Muscle of back (tissue), 13 donors: ENCODE measurements at places on chromosomes 7 and 10.
A peak's percentile ranks its signal among the peaks of the same experiment; 100 is the strongest.

DNA sequence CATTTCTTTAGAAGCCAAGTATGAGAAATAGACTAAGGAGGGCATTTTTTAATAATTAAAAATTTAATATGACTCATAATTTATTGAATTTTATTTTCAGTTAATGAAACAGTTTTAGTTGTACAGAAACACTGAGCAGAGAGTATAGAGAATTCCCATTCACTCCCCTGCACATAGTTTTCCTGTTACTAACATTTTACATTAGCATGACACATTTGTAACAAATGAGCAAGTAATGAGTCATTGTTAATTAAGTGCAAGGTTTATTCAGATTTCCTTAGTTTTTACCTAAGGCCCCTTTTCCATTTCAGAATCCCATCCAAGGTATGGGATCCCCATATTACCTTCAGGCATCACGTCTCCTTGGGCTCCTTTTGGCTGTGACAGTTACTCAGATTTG, 271.5 kb upstream of the FZD8 start:
- no peak for DNase-seq

GRCh38 chr10:126278851-126279250, 109.4 kb downstream of the ADAM12 start:
- no peak for DNase-seq

DNA sequence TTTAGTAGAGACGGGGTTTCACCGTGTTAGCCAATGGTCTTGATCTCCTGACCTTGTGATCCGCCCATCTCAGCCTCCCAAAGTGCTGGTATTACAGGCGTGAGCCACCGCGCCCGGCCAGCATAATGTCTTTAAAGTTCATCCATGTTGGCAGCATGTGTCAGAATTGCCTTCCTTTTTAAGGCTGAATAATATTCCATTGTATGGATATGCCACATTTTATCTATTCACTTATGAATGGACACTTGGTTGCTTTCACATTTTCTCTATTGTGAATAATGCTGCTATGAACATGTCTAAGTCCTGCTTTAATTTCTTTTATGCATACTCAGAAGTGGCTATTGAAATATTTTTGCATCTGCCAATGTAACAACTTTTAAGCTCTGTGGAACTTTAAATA, 754.0 kb upstream of the GALNT17 start:
- no peak for DNase-seq

- no peak for DNase-seq
Measured at GRCh38 chr7:45469103-45469502, 105.1 kb upstream of the ADCY1 start.

- DNase-seq = no peak
Measured at GRCh38 chr10:108775911-108776475, 1147.3 kb downstream of the XPNPEP1 start.

- DNase-seq = peak; percentile 66
Measured at GRCh38 chr10:71645185-71645584, 74.4 kb downstream of the C10orf105 start.

DNA sequence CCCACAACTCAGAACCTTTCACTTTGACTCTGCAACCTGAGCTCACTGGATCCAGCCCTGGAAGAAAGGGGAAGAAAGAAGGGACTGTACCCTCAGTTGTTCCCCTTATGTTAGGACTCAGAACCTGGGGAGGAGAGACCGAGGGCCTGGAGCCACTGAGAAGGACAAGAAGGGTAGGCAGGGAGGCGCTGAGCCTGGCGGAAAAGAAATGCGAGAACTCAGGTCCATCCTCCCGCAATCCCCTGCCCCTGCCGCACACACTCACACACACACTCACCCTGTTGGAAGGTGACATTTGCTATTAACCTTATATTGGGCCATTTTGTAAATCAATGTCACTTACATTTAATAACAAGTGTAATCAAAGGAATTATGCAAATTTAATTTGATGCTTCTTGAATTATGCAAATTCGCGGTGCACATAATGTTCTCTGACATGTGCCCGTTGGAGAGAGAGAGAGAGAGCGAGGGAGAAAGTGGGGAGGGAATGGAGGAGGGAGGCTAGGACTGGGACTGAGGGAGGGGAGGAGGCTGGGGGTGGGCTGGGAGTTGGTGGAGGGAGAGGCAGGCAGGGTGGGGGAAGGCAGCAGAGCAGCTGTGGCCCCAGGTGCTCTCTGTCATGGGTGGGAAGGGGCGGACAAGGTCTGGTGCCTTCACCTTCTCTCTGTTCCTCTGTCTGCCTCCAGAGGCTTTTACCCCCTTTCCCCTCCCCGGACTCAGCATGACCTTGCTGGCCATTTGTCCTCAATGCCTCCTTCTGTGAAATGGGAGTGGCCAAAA, 99.6 kb upstream of the PAX2 start:
- no peak for DNase-seq

DNA sequence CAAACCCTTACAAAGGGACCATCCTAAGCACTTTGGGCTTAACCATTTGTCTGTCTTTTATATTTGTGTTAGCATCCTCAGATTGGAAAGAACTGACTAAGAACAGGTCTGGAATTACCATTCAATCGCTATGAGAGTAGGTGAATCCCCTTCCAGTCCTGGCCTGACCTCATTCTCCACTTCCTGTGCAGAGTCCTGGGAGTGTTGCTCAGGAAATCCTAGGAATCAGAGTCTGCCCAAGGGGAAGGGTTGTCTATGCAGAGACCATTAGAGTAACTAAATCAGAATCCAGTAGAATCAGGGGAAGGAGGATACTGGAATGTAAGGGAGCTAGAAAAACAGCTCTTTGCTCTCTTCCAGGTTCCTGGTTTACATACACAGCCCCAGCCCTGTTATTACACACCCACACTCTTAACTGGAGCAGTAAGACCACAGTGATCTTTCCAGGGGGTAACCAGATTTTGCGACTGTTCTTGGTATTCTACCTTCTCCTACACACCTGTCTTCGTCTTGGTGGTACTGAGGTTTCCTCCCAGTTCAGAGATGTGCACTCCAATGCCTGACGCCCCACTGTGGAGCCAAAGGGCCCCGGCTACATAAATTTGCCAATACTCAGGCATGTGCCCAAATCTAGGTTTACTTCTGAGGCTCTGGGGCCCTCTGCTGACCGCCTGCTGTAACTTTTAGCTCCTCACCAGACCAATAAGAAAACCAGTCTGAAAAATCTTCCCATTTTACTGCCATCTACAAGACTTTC, 103.7 kb downstream of the RNF216 start:
- no peak for DNase-seq

DNA sequence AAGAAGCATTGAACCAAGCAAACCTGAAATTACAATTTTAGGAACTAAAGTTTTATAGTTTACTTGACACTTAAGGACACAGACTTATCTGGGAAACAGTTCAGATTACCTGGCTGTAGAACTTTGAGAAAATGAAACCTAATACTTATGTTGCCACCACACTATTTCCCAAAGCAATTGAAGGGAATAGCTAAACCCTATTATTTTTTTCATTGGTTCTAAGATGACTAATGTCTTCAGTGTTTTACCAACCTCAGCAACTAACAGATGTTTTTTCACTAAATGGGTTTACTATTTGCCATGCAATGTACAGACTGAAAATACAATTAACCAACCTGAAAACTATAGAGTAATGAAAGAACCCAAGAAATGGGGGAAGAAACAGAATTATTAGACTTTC, 689.6 kb downstream of the SORCS1 start:
- no peak for DNase-seq

- DNase-seq = no peak
Measured at GRCh38 chr7:48637382-48637781, 287.0 kb upstream of the CDC14C start.

DNA sequence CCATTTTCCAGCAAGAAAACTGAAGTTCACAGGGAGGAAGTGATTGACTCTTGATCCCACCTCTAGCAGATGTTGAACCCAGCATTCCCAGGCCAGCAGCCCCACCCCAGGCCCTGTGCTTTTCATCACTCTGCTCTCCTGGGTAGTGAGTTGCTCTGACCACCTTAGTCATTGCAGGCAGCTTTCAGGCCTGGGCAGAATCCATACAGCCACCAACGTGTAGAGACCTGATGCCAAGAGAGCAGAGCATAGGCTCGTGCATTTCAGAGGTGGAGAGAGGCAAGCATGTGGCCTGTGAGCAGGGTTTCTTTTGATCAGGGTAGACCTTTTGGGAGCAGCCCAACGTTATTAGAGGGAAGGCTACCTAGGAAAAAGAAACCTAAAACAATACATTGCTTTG, 334.6 kb downstream of the PTEN start:
- no peak for DNase-seq

DNA sequence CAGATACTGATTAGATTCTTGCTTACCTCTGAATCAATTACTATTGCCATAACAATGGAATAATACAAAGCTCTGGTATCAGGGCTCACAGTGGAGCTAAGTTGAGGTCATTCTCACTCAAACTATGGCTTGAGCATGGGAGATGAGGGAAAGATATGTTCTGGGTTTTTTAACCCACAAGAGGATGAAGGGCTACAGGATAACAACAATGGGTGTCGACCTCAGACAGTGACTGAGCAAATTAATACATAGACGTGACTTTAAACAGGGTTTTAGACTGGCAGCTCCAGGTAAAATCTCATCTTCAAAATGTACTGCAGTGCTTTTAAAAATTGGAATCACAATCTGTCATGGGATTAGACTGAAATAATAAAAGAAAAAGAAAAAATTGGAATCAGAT, 7.5 kb upstream of the HIBADH start:
- DNase-seq = no peak

DNA sequence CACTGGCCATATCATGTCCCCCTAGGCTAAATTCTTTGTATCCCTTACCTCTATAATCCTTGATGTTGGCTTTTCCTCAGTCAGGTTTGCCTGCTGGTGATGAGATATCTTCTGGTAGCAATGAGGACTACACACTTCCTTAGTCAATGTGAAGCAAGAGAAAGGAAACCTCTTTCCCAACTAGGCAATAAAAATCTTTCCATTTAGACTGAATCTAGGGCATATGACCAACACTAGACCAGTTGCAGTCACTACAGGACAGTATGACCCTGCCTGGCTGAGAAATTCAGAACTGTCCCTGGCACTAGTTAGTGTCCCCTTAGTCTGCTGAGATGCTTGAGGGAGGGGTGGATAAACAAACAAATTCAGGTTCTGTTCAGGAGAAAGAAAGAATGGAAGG, 142.6 kb downstream of the RNLS start:
- DNase-seq = no peak

DNA sequence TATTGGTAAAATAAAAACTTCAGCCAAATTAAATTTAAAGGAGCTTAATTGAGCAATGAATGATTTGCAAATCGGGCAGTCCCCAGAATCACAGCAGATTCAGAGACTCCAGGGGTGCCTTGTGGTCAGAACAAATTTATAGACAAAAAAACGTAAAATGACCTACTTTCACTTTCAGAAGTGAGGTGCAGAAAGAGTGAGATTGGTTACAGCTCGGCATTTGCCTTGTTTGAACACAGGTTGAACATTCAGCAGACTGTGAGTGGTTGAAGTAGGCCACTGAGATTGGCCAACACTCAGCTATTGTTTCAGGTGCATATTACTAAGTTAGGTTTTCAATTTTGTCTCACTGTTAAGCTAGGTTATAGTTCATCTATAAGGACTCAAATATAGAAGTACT, 153.4 kb downstream of the BICC1 start:
- DNase-seq = peak; percentile 65

DNA sequence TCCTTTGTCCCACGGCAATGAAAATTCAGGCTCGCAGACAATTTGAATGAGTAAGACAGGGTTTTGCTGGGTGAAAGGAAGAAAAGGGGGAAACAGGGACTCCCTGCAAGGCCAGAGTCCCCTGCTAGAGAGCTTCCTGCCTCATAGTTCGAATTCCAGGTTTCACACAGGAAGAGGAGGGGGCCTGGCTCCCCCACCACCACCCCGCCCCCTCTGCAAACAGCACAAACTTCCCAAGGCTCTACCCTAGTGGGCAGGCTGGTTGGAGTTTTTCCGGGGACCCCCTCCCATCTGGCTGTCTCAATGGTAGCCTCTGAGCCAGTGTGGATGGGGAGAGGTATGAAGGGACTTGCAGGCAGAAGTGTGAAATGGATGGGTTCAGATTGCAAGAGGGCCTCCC, 57.4 kb upstream of the NEBL start:
- DNase-seq = no peak

DNA sequence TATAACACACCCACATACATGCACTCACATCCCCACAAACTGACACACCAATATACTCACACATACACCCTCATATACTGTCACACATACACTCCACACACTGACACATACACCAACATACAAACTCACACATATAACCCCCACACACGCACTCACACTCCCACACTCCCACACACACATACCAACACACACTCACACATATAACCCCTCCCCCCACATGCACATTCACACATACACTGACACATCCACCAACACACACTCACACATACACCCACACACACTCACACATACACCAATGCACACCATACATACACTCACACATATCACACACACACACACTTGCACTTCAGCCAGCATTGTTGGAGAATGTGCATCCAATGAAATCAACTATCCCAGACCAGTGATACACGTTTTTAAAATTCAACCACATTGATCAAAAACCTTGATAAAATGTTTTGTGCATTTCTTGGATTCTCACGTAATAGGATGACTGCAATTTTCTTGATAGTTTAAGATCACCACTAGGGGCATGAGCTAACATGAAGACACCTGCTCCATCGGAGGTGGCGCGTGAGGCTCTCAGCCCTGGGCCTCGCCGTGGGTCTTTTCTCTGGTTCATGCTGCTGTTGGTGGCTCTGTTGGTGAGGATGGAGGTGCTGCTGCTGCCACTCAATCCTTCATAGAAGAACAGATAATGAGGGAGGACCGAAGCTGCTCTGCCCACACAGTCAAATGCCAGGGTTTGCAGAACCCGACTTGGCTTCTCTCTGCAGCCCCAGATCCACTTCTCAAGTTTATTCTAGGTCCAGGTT, 32.1 kb upstream of the CHST15 start:
- no peak for DNase-seq

DNA sequence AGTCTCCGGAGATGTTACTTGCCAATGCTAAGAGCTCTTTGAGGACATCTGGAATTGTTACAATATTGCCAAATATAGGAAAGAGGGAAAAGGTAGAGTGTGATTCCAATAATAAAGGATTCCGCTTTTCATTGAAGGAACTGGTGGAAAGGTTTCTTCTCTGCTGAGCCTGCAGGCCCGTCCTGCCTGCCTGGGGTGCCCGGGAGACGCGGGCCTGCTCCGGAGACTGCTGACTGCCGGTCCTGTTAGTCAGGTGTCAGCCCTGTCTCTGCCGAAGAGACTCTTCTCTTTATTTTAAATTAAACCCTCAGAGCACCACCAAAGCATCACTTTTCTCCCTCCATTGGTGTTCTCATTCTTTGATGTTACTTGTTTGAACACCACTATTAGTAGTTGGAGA, 2.2 kb downstream of the EGFR start:
- no peak for DNase-seq
